ENCODE measurements at places on chromosomes 6 and 20.

DNA sequence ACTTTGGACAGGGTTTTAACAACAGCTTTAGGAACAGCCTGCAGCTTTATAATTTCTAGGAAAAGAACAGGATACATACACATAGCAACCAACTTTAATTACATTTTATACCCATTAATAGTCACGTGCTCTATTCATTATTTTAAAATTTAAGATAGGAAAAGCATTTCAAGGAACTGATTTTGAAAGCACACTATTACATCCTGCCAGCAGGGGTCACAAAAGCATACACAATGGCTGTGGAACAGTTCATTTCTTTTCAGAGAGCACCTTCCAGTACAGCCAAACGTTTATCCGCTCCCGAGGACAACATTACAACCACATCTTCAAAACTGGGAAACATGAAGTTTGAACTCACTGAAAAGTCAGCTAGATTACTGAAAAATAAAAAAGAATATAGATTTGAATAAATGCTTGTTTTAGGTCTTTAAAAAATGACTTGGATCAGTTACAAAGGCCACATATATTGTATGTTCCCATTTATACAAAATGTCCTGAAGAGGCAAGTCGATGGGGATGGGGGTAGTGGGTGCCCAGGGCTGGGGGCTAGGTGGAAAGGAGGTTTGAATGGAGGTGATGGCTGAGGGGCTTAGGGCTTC is 104.6 kb upstream of the EXOC2 start:
- peak; percentile 70 for ATAC-seq

GRCh38 chr6:5968817-5969734 is 37.6 kb downstream of the NRN1 start:
- ATAC-seq, result no peak

GRCh38 chr20:19916531-19917485 is 100.4 kb upstream of the NAA20 start:
- no peak for ATAC-seq

GRCh38 chr6:158344534-158344933 is 32.3 kb downstream of the TULP4 start:
- ATAC-seq, result no peak

DNA sequence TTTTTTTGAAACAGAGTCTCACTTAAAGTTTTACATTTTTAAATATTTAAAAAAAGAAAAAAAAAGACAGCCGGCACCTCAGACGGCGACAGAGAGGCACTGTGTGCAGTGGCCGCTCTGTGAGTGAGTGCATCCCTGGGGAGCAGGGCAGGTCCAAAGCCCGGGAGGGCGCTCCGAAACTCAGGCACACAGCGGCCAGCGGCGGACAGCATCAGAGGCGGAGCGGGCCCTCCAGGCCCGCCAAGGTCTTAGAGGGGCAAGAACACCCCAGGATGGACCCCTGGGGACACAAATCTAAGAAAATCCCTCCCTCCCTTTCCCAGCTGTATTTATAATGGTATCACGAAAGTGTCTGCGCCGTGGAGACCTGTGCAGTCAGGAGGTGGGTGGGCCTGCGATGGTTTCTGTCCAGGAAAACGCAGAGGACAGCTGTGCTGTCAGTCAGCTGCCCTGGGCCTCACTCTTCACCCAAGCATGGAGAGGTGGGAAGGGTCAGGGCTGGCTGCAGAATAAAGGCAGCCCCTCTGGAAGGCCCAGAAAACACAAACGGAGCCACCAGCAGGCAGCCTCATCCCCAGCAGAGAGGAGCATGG is 43.8 kb downstream of the TAF4 start:
- ATAC-seq, result peak; percentile 60

GRCh38 chr20:19930426-19930825 is 86.7 kb upstream of the NAA20 start:
- ATAC-seq, result no peak

DNA sequence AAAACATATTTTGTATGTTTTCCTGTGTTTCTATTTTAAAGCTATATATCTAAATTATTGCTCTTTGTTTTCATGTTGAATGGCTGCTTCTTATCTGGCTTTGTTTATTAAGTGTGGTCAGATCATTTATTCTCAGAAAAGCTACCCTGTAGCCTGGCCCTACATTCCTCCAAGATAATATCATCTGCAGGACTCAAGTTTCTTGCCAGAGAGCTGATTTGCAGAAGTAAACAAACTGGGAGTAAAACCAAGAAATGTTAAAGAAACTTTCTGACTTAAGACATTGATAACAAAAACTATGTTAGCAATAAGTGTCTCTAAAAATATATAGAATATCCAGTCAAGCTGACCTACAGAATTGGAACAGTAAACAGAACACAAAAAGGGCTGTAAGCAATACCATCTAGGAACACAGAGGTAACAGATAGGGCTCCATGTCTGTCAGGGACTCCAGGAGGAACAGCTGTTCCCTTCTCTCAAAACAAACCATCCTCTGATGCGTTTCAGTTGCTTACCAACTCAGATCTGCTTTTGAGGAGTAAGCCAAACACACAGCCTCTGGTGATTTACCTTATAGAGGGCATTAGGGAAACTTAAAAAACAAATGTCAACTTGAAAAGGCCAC is 17.5 kb upstream of the CEP85L start:
- ATAC-seq, result peak; percentile 54

DNA sequence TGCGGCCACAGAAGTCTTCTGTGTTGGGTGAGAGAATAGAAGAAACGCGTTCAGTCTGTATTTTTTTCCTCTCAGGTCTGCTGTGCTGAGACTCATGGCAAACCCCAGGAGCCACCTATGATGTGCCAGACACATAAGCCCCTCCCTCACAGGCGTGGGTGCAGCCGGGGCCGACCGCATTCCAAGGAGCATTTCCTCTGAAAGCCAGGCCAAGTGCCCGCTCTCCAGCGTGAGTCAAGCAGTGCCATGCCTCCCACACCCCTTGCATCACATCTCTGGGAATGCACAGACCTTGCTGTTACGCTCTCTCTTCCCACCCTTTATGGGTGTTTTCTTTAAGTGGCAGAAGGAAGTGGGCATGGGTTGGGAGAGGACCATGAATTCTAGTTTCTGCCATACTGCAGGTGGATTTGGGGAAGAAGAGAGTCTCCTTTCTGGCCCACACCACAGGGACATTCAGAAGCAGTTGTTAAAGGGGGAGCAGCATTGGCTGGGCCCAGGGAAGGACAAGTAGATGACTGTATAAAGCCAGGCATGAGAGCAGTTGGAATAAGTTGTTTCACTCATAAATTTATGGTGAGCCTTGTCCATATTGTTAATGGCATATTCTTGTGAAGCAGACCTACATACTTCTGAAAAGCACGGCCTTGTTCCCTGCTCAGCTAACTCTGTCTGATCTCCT is 37.1 kb upstream of the TFAP2A start:
- no peak for ATAC-seq

DNA sequence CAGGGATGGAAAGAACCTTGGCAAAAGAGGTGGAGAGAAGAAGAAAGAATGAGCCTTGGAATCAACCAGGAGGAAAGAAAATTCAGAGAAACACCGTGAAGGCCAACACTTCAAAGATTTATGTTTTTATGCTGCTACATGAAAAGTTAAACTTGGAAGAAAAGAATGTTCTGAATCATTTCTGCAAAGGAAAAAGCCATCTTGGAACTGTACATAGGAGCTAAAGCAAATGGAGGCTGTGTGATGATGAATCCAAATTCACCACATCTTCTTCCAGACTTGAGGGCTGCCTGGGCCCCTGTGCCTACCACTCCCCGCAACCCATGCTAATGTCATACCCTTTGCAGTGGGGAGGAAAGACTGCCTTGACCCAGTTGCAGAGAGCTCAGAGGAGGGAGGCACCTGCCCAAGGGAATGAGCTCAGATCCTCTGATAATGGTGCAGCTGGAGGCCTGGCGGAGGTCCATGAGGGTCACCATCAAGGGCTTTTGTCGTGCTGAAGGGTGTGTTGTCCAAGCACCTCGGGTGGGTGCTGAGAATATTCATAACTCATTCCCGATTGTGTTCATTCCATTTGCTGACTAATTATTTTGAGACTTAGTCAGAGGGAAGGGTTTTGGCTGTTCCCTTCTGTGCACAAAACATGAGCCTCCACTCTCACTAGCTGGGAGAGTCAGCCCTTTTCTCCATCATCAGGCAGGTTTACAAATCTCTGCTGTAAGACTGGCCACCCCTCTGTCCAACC is 245.8 kb upstream of the JAG1 start:
- peak; percentile 65 for ATAC-seq

DNA sequence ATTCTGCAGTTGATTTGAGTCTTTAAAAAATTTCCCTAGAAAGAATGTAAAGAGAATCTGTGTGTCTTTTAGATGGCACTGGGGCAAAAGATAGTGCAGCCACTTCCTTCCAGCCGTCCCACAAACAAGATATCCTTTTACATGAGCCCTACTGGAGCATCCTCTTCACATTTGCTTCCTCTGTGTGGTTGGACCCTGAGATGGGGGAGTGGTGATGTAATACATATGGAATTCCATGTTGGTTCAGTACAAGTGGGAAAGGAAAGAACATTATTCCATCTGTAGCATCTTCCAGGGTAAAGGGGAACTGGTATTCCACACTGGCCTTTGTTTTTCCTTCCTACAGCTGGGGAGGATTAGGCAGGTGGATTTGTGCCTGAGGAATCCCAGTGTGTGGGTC is 78.9 kb upstream of the ISM1 start:
- no peak for ATAC-seq

DNA sequence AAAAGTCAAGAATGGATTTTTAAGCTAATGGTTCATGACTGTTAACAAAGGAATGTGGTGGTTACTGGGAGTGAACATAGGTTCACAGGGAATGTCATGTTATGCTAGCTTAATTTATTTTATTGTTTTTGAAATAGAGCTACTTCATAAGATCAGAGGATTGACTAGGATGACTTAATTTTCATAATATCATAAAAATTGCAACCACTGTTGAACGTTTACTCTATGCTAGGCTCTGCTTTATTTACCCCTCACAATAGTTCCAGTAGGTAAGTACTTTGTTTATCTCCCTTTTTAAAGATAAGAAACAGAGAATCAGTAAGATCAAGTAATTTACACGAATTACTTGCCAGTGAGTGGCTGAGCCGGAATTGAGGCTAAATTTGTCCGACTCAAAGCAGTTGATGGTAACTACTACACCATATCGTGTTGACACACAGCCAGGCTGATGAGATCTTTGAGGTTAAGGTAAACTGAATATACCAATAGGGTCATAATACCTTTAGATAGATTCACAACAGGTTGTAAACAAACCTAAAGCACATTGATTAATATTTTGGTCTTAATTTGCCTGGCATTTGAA is 194.6 kb upstream of the CITED2 start:
- ATAC-seq, result no peak

DNA sequence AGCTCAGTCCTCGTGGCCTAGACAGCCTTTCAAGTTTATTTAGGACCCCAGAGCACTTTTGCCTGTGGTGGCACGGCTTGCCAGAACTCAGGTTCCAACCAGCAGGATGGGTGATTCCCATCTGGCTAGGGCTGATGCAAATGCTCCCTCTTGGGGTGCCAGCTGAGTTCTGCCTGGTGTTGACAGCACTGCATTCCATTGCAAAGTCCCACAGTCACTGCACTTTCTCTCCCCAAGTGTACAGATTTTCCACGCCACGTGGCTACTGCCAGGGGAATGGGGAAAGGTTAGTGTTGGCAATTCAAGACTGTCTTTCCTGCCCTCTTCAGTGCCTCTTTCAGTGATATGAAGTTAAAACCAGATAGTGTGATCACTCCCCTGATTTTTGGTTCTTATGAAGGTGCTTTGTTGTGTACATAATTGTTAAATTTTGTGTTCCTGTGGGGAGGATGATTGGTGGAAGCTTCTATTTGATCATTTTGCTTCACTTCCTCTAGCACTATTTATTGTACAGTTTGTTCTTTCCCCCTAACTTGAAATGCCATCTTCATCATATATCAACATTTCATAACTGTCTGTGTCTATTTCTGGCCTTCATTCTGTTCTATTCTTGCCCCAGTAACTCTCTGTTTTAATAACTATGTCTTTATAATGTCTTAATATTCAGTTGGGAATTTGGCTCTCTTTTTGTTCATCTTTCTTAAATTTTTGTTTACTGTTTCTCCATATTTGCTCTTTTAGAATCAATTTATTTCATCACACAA is 86.2 kb downstream of the CFAP61 start:
- ATAC-seq, result no peak

GRCh38 chr6:102390541-102390940 is 997.0 kb downstream of the GRIK2 start:
- ATAC-seq, result no peak

DNA sequence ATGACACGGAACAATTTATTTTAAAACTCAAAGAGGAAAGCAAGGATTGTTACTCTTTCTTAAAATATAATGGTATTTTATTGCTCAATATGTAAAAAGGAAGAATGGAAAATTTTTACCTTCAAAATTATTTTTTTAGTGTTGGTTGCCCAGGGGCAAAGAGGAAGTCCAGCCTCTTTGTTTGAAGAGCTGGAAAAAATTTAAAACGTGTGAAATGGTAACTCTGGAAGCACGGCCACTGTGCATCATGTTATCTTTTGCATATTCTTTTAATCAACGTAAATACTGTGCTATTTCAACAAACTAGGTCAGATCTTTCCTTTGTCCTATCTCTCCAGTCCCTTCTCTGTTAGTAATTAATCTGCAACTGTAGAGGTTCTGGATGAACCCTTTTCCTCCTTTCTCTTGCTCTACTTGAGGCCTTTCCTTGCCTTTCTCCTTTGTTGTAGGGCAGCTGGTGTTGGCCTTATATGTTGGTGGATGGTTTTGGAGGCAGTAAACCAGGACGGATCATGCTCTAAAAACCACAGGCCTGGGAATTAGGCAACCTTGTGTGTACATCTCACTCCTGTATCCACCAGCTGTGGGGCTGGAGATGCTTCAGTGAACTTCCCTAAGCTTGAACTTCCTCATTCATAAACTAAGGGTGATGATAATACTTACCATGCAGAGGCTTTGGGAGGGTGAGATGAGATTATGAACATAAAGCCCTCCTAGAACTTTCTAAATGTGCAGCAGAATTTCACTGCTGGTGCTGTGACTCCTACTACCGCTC is 143.3 kb downstream of the PRL start:
- ATAC-seq, result no peak

- ATAC-seq, result peak; percentile 18
Observed at GRCh38 chr20:50304501-50304856, 113.8 kb downstream of the CEBPB start.

- ATAC-seq, result no peak
Observed at GRCh38 chr6:170106906-170107525, 183.9 kb downstream of the DLL1 start.

- ATAC-seq, result no peak
Observed at GRCh38 chr6:144500892-144501291, 215.8 kb downstream of the UTRN start.

GRCh38 chr6:40398810-40399477 is 188.2 kb downstream of the LRFN2 start:
- ATAC-seq, result peak; percentile 27

- ATAC-seq, result peak; percentile 97
Observed at GRCh38 chr6:112289038-112289566, 34.7 kb upstream of the LAMA4 start.

GRCh38 chr6:33860706-33861474 is 57.1 kb upstream of the MLN start:
- ATAC-seq, result no peak

- peak; percentile 80 for ATAC-seq
Observed at GRCh38 chr20:45138561-45139300, 14.5 kb upstream of the WFDC12 start.

All from motor neuron (in vitro differentiated cells).